ENCODE measurements at places on chromosomes 7 and 10.

DNA sequence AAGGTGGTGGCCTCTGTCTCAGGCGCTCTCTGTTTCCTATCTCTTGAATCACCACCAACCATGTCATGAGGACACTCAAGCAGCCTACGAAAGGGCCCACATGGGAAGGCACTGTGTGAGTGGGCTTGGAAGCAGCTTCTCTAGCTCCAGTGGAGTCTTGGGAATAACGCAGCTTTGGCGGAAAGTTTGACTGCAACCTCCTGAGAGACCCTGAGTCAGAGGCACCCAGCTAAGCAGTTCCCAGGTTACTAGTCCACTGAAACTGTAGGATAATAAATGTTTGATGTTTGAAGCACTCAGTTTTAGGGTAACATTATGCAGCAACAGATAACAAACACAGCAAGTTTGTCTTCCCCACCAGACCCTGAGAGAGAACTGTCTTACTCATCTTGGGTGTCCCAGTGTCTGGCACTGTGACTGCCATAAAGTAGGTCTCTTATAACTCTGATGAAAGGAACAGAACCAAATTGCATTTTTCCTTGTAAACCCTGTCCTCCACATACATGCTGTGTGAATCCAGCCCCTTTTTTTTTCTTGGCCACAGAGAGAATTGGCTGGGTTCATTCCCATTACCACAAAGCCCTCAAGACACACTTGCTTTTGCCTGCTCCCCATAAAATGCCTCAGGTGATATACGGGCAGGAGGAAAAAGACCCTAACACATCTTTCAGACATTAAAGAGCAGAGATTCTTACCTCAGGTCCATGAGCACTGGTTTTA lies 185.5 kb downstream of the ZNF365 start:
- no peak for DNase-seq

- DNase-seq, result no peak
Measured at GRCh38 chr10:14952851-14953423, 959 bp downstream of the DCLRE1C start.

DNA sequence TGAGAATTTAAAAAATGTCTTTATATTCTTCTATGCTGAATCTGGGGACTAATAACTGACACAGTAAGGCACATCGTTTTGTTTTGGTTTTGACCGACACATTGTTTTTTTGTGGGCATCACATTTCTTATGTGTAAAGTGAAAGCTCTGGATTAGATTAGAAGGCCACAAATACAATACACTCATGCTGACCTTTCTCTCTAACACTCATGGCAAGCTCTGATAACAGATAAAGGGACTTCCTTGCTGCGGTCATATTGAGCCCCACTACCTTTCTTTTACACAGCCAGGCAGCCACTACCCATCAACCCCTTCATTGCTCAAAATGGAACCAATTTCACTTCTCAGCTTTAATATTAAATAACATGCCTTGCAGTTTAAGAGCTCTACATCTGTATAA lies 26.0 kb downstream of the PPP1R3A start:
- DNase-seq, result no peak

DNA sequence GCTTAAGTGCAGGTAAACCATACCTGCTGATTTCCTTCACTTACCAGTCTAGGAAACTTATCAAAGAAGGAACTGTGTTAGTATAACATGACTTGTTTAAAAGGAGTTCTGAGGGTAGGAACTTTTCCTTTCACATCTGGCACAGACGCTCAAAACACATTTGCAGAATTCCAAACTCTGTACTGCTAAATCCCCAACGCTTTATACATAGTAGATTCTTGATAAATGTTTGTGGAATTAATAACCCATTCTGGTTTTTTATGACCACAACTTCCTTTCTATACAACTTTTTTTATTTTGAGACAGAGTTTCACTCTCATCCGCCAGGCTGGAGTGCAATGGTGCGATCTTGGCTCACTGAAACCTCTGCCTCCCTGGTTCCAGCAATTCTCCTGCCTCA lies 7.7 kb upstream of the TRUB1 start:
- no peak for DNase-seq

DNA sequence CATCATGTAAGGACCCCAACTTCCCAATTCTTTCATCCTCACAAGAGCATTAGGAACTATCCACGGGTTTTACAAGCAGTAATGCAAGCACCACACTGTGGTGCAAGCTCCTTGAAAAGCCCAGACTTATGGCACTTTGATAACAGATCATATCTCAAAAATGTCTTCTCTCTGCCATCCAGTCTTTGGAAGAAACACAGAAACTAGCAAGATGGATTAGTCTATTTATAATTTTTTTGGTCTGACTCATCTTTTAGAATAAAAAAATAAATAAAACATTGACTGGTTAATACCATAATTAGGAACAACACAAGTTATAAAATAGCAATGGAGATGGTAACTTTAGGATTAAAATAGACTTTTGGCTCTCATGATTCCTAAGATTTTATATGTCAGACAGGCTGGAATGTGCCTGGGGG lies 49.0 kb upstream of the CALD1 start:
- no peak for DNase-seq
